GM12878 (cell line): ENCODE measurements at places on chromosomes 4 and X. TPM values are rescaled to one million over a fixed set of nuclear protein-coding genes. Genes with fewer than 3 reads are reported as not detected.

ZFP92 gene
- 0.13 and 0.31 TPM in 2 replicates for total RNA-seq

COPS4 gene
- total RNA-seq: 34.2 and 35.5 TPM in 2 replicates

CT47B1 gene
- total RNA-seq: not detected in 2 replicates

TAPT1 gene
- total RNA-seq: 15.7 and 16.0 TPM in 2 replicates
